NCI-H1436 treated with DMSO at 0.1 percent for 48 hours (cell line): ENCODE measurements at places on chromosomes 11 and 22.

GRCh38 chr11:70169127-70169526, 34.0 kb upstream of the FADD start:
- no peak for DNase-seq

GRCh38 chr11:66007201-66007634, 4.6 kb upstream of the CST6 start:
- DNase-seq, result no peak

DNA sequence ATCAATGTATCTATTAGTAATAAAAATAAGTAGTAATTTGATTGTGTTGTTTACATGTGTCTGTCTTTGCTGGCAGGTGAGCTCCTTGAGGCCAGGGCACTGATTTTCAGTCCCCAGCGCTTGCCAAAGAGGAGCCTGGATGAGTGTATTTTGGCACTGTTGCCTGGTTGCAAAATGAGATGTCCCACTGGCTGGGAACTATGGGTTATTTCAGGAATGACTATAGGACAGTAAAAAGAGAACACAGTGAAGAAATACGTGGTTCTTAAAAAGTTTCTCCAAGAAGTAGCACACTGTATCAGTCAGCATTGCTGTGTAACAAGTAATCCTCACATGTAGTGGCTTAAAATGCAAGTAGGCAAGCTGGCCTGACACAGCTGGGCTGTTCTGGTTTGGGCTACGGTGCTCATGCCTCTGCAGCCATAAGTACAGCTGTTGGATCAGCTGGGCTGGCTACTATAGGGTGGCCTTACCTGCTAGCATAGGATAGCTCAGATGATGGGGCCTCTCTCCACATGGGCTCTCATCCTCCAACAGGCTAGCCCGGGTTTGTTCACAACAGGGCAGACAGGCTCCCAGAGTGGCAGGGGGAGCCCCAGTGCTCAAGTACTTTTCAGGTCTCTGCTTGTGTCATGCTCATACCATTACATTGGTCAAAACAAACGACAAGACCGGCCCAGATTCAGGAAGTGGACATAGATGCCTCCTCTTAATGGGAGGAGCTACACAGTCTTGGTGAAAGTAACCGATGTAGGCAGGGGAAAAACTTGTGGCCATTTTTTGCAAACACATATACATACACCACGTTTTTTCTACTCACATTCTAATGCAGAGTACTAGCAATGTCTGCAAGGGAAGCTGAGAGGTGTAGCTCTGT, 399.1 kb downstream of the LARGE1 start:
- DNase-seq, result no peak

DNA sequence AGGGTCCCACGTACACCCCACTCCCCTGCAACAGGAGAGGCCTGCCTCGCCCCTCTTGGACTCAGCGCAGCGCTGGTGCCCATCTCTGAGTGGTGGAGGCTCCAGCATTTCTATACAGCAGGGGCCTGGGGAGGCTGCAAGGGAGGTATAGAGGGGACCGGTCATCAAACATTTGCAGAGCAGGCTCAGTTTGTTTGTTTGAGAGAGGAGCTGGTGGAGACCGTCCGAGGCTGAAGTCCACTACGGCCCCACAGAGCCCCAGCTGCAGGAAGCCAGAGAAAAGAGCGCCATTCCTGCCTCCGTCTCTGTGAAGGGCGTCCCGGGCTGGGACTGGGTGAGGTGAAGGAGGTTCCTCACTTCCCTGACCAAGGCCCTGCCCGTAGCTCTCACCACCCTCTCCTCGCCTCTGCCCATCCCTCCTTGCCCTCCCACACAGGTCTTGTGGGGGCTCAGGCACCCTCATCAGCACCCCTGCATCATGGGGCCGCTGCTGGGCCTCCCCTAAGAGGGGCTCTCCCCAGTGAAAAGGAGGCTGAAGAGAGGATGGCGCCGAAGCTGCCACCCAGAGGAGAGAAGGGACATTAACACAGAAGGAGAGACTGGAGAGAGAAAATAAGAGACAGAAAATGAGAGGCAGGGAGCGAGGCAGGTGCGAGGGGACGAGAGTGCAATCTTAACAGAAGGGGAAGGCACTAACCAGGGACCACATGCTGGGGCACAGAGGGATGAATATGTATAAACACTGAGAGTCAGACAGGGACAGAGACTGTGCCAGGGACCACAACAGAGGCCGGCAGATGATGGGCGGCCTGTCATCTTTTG, 24.5 kb downstream of the RPUSD4 start:
- DNase-seq, result no peak

- DNase-seq, result peak; percentile 4
Observed at GRCh38 chr11:64284962-64285884, at the start of gene GPR137. GPR137 (plus strand) TSS chr11:64285848; CDS start chr11:64286525, 677 bp downstream.

- no peak for DNase-seq
Observed at GRCh38 chr11:127412722-127413380, 412.3 kb upstream of the KIRREL3 start.

DNA sequence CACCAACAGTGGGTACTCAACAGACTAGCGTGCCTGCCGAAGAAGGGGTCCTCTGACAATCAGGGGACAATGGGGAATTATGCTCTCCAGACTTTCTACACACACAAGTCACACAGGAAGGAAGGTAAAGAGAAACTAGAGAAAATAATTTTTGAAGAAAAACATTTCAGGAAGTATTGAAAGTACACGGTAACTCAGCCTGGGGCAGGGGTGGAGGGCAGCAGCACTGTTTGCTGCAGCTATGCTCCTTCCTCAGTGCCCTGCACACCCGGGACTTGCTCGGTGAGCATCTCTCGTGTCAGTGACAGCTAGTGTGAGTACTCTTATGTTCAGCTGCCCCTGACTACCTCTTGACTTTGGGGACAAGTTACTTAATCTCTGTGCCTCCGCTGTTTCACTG, 18.0 kb upstream of the APOA1 start:
- DNase-seq, result no peak

DNA sequence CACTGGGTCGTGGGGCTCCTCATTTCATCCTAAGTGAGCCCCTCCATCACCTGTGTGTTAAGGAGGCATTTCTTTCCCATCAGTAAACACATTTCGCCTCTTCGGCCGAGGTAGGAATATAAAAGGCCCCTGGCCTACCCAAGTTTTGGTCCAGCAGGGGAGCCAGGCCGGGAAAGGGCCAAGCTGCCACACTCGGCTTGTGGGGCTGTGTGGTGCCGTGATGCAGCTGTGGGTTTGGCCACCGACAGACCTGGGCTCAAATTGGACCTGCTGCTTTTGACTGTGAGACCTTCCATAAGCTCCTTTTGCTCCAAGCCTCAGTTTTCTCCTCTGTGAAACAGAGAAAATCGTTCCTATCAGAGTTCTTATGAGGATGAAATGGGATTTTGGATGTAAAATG, 771 bp downstream of the NDUFV1 start:
- no peak for DNase-seq

- DNase-seq, result no peak
Observed at GRCh38 chr11:67178421-67178820, 59.4 kb downstream of the KDM2A start.

GRCh38 chr22:17446698-17447097, 77.4 kb downstream of the CECR2 start:
- no peak for DNase-seq

DNA sequence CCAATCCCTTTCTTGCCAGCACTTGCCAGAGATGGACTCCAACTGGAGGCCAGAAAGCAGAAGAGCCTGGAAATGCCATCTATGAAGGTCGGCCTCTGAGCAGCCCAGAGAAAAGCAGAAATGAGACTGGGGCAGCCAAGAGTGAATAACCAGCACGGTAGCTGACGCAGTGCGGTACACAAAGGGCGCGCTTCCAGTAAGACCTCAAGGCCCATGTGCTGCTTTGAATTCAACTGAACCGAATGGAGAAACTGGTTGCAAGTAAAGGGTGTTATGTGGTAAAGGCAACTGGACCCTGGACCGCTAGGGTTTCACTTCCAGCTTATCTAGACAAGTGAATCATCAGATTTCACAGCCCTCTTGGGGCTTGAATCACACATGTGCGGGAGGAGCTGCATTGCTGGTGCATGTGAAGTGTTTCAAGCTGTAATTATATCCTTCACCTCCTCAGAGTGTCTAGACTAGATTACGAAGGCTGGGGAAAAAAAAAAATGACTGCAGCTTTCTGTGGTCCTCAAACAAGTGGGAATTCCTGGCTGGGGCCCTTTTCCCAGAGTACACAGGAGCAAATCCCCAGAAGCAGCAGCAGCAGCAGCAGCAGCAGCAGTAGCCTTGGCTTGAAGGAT, 128.9 kb downstream of the CCDC34 start:
- DNase-seq, result peak; percentile 81

DNA sequence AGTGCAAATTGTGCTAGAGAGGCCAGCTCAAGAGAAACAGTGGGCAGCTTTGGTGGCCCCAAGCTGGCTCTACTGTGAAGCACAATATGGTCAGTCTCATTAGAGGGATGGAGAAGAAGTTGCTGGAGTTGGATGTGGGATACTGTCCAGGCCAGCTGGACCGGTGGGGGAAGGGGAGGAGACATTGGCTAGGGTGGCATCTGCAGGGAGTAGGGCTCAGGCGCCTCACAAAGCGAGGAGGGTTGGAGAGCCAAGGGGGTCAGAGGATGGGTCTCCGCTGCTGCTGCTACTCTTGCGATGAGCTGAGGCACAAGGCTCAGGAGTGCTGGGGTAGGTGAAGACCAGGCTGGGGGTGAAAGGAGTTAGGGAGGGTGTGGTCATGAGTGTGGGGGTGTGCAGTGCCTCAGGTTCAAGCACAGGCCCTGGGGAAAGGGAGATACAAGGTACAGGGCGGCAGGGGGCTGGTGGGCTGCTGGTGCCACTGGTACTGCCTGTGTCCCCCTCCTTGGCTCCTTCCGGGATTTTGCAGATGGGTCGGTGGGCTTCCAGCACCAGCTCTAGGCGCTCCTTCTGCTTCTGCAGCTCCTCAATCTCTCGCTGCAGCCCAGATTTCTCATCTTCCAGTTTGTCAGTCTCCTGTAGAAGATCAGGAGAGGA, 2.3 kb downstream of the CCDC85B start:
- no peak for DNase-seq

DNA sequence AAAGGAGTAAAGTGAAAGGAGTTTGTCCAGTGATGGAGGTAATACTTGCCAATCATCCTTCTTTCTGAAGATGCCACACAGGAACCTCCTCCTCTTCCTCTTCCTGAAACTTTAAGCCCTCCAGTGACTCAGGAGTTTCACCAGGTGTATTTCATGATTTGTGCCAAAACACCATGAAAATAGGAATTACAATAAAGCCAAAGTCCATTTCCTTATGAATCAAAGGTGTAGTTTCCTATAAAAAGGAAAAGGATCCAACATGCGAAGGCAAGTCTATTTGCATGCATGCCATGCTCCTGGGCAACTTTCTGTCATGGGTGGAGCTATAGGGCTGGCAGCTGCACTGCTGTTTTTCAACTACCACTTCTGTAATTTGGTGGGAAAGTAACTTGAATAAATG, 9.8 kb upstream of the POU2AF1 start:
- DNase-seq, result no peak

DNA sequence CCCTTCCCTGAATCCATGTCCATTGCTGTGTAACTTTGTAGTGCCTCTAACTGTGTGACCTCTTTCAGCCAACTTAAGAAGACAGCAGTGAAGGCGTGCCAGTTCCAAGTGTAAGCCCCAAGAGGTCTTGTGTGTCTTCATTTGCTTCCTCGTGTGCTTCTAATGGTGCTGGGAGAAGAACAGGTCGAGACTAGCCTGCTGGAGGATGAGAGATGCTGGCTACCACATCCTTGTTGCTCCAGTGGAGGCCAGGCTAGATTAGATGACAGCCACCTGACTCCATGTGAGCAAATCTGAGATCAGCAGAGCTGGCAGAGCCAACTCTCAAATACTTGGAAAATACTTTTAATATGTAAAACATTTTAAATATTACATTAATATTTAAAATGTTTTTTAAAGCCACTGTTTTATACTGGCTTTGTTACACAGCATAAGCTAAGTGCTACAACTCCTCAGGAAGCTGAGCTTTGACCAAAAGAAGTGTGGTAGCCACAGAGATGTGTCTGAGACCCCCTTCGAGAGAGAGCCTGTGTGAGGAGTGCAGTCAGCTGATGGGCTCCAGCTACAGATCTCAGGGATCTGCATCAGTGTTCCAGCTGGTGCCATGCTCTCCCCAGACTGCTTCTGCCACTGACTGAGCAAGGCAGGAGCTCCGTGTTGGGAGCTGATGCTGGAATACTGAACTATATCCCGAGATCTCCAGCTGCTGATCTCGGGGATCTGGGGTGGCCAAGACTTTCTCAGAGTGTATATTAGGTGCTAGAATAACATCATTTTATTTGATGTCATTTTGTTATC, 8.9 kb downstream of the KCNJ11 start:
- no peak for DNase-seq

GRCh38 chr11:128503245-128503991, 83.9 kb downstream of the ETS1 start:
- DNase-seq, result no peak

DNA sequence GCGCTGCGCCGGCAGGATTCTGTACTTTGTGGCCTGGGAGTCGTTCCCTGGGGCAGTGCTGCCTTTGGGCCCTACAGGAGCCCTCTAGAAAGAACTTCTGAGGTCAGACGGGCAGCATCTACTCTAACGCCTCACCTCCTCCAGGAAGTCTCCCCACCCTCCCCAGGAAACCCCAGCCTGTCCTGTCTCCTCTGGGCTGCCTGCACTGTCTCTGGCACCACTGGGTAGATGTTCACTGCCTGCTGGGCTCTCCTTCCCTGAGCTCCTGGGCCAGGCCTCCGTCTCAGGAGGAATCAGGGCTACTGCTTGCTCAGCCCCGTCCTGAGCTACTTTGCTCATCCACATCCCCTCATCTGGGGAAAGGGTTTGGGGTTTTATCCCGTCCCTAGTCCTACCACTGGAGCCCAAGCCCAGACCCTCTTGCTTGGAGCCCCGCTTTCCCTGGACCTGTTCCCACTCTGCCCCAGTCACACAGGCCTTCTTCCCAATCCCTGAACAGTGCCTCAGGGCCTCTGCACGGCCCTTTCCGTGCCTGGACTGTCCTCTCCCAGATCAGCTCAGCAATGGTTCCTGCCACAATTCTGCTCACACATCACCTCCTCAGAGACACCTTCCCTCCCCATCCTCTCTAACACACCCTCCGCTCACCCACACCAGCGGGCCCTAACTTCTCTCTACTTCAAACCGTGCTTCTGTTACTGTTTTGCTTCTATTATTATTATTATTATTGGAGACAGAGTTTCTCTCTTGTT, 11.3 kb upstream of the TREH start:
- no peak for DNase-seq

GRCh38 chr11:45036010-45036409, 85.3 kb upstream of the TP53I11 start:
- DNase-seq, result no peak

GRCh38 chr11:106131998-106132397, 54.5 kb downstream of the AASDHPPT start:
- no peak for DNase-seq

DNA sequence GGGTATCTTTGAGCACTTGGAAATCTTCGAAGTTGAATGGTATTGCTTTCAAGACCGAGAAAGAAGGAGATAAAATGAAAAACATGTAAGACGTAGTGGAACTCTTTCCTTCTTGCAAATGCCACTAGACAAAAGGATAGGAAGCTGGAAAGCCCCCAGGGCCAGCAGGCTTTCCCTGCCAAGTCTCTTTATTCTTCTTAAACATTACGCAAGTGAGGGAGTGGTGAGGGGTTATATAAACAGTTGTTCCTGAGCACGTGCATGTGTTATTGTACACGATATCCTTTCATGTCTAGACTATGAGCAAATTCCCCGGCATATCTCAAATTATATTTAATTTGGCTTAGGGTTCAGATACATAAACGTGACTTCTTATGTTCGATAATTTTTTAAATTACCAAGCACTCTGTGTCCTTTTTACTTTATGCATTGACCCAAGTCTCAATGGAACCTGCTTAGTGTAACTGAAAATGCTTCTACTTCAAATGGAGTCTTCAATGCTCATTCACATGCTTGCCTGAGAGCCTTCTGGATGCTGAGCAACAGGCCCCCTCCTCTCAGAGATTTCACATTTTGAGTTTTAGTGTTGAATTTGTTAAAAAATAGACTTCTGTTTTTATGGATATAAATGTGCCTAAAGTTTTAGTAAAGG, 59.0 kb downstream of the PPP2R1B start:
- DNase-seq, result no peak
